ENCODE measurements at places on chromosomes 2 and 18. TPM values are rescaled to one million over a fixed set of nuclear protein-coding genes. Genes with fewer than 3 reads are reported as not detected.

DNA sequence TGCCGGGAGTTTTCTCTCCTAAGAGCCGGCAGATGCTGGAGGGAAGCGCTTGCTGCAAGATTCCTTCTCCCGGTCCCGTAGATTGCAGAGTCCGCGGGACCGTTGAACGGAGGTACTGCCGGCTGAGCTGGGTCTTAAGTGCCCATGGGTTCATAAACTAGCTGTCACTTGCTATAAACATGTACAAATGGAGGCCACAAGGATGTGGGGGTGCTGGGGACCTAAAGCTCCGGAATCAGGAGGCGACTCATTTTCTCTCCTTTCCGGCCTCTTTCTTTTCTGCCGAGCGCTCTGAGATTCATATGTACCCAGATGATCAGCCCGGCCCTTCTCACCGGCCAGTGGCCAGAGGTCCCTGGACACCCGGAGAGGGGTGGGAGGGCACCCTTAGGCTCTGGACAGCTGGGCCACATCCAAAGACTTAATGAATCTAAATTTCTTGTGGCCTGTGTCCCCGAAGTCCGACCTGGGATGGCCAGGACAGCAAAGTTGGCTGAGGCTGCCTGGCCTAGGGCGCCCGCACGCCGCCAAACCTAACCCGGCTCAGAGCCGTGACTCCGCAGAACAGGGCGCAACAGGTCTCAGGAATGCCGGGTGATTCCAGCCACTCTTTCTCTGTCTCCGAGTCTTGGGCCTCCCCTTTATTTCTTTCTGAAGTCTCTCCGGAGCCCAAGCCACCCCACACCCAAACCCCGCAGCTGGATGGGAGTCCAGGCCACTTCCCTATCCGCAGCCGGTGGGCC, 2.4 kb upstream of the PAX3 start:
- no peak for DNase-seq

DNA sequence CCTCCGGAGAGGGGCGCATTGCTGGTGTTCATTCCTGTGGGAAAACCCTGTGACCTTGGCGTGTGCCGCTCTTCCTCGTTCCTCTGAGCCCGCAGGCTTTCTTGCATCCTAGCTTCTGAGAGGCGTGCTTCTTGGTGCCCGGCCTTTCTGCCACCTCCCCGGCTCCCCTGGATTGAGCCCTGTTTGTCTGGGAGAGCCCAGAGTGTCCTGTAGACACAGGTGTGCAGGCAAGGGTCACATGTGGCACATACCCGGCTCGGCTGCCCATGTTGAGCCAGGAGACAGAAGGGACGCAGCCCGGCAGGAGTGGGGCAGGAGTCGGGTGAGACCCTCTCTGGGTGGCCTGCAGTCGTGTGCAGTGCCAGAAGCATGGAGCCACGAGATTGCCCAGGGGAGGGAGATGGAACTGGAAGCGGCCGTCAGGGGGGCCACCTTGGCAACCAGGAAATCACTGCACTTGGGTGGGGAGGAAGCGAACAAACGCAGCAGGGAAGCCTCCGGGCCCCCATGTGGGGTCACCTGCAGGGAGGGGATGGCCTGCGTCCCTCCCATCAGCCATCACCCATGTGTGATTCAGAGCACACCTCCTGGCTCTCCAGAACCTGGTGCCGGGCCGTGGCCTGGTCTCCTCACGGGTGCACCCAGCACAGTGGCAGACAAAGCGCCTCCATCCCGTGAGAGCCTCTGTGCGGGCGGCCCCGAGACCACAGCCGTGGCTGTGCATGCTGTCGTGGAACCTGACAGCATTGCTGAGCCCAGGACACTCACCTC, 92.9 kb downstream of the SH3BP4 start:
- no peak for DNase-seq

DNA sequence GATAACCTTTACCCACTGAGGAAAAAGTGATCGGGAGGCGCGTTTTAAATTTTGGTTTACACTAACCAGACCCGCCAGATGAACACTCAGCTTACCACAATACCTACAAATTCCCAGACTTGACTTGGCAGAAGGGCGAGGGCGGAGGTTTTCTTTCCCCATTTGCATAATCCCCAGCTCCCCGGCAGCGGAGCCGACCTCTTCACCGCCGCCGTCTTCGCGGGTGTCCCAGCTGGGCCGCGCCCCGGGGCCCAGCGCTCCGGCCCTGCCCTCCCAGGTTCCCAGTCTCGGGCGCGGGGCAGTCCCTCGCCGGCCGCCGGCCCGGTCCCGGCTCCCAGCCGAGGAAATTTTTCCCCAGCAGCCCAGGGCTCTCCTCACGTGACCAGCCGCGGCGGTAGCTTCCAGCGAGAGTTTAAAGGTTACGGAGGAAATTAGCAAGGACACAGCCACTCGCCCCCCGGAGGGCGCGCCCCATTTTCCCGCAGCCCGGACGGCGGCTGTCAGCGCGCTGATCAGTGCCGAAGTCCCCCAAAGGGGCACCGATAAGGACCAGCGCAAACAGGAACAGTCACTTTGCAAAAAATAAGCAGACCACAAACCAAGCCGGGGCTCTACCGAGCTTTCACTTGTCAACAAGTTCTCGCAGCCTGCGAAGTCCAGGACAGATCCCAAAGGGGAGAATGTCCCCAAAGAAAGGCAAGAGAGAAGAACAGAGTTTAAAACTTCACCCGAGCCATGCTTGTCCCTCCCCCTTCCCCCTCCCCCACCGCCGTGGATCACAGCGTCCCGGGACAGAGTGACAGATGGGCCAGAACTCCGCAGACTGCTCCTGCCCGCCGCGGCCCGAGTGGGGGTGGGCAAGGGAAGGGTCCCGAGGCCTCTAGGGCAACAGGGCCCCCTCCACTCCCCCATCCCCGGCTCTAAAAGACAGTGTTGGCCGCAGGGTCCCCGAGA, 1.3 kb upstream of the PRKCE start:
- DNase-seq, result peak; percentile 42

GRCh38 chr2:43238813-43239212, 12.4 kb upstream of the ZFP36L2 start:
- DNase-seq, result no peak

DNA sequence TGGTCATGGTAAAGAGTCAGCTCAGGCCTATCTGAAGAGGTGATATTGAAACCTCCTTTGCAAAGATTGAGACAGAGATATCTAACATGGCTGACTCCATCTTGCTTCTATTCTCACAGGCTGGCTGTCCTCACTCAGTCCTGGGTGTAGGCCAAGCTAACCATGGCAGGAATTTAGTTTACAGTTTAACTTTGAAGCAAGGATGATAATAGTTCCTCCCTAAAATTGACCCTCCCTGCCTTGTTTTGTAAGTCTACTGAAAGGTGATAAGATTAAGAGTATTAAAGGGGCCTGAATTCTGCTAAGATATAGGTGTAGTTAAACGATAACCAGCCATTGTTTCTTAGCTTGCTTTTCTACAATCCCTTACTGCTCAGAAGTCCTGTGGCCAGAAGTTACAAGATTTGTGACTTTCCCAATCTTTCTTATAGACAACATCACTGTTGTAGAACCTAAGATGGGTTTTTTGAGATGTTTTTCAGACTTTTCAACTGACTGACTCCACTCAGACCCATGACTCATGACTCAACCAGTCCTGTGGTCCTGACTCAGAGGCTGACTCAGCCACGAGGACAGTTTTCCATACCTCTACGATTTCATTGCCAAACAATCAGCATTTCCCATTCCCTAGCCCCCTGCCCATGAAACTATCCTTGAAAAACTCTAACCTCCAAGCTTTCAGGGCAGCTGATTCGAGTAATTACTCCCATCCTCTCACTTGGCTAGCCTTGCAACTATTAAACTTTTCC, 195.7 kb upstream of the SESTD1 start:
- DNase-seq, result no peak

TRIM43 gene
- polyA plus RNA-seq, result not detected

All from naive B cell (primary cell).